A549 treated with Hydrocortisone at 1 μM for 4 hours (cell line): ENCODE measurements at places on chromosomes 13 and 19. TPM values are rescaled to one million over a fixed set of nuclear protein-coding genes. Genes with fewer than 3 reads are reported as not detected.

ADM5 gene
- total RNA-seq: 3.1 to 6.1 TPM (median 5.4 TPM) in 5 replicates

ZNF541 gene
- not detected in 5 replicates for total RNA-seq

HPN gene
- total RNA-seq: 0.06 to 0.20 TPM (median 0.20 TPM) in 3 of 5 replicates, not detected in the others

PGLYRP2 gene
- 0.10 TPM in 1 of 5 replicates, not detected in the others for total RNA-seq

SCGB2B2 gene
- 0.06 to 0.10 TPM (median 0.08 TPM) in 3 of 5 replicates, not detected in the others for total RNA-seq

GPR12 gene
- not detected in 5 replicates for total RNA-seq

TMEM255B gene
- total RNA-seq: 0.54 to 1.0 TPM (median 0.87 TPM) in 5 replicates

CLEC11A gene
- 4.9 to 10.7 TPM (median 9.7 TPM) in 5 replicates for total RNA-seq

SERP2 gene
- not detected in 5 replicates for total RNA-seq

KIR3DL2 gene
- 0.06 TPM in 1 of 5 replicates, not detected in the others for total RNA-seq

SOHLH2 gene
- total RNA-seq: not detected in 5 replicates

B3GNT8 gene
- 0.09 to 0.33 TPM (median 0.12 TPM) in 4 of 5 replicates, not detected in the other for total RNA-seq

HSD17B14 gene
- 12.0 to 17.2 TPM (median 13.8 TPM) in 5 replicates for total RNA-seq

NTF4 gene
- total RNA-seq: 0.24 to 0.99 TPM (median 0.45 TPM) in 5 replicates

PEG3 gene
- total RNA-seq: not detected in 5 replicates

HCST gene
- total RNA-seq: 0.29 to 0.79 TPM (median 0.46 TPM) in 4 of 5 replicates, not detected in the other

PABPC3 gene
- 0.12 to 0.17 TPM (median 0.15 TPM) in 5 replicates for total RNA-seq

LENG9 gene
- total RNA-seq: 4.7 to 7.9 TPM (median 6.6 TPM) in 5 replicates

TEX29 gene
- total RNA-seq: 0.17 to 0.32 TPM (median 0.18 TPM) in 3 of 5 replicates, not detected in the others

SMIM17 gene
- 0.10 TPM in 1 of 5 replicates, not detected in the others for total RNA-seq

RNF113B gene
- total RNA-seq: not detected in 5 replicates

PLIN4 gene
- 0.10 to 0.16 TPM (median 0.12 TPM) in 5 replicates for total RNA-seq

FCER2 gene
- not detected in 5 replicates for total RNA-seq

FUT6 gene
- not detected in 5 replicates for total RNA-seq

VSTM2B gene
- not detected in 5 replicates for total RNA-seq

NKPD1 gene
- total RNA-seq: 0.56 to 0.90 TPM (median 0.77 TPM) in 5 replicates

SHC2 gene
- 0.77 to 1.5 TPM (median 0.99 TPM) in 5 replicates for total RNA-seq

VSIG10L gene
- total RNA-seq: 11.6 to 16.8 TPM (median 14.1 TPM) in 5 replicates

MYH14 gene
- total RNA-seq: 5.4 to 6.5 TPM (median 6.2 TPM) in 5 replicates

APOE gene
- 11.7 to 21.1 TPM (median 12.6 TPM) in 5 replicates for total RNA-seq

ZNF845 gene
- total RNA-seq: 3.1 to 5.0 TPM (median 3.6 TPM) in 5 replicates

NBEA gene
- total RNA-seq: 1.3 to 2.7 TPM (median 1.9 TPM) in 5 replicates

CD33 gene
- 0.14 to 0.22 TPM in 2 of 5 replicates, not detected in the others for total RNA-seq

IL4I1 gene
- total RNA-seq: 0.58 to 1.0 TPM (median 0.66 TPM) in 5 replicates

OBI1 gene
- 7.6 to 11.6 TPM (median 8.1 TPM) in 5 replicates for total RNA-seq

FUT3 gene
- 0.05 to 0.06 TPM in 2 of 5 replicates, not detected in the others for total RNA-seq

NFIX gene
- total RNA-seq: 2.7 to 4.4 TPM (median 4.3 TPM) in 5 replicates

AMER2 gene
- not detected in 5 replicates for total RNA-seq

FFAR2 gene
- total RNA-seq: not detected in 5 replicates

ZDHHC20 gene
- 11.6 to 21.3 TPM (median 17.7 TPM) in 5 replicates for total RNA-seq

IQCN gene
- total RNA-seq: 0.58 to 1.0 TPM (median 0.78 TPM) in 5 replicates

NCR1 gene
- not detected in 5 replicates for total RNA-seq

ISYNA1 gene
- 25.7 to 42.9 TPM (median 40.8 TPM) in 5 replicates for total RNA-seq

SRRM5 gene
- total RNA-seq: 0.71 to 0.94 TPM (median 0.84 TPM) in 5 replicates

CTXN1 gene
- 7.7 to 21.3 TPM (median 20.5 TPM) in 5 replicates for total RNA-seq

HAUS8 gene
- total RNA-seq: 12.3 to 14.3 TPM (median 12.5 TPM) in 5 replicates

URAD gene
- total RNA-seq: not detected in 5 replicates

ZNF547 gene
- 1.0 to 2.5 TPM (median 1.4 TPM) in 5 replicates for total RNA-seq

CILP2 gene
- total RNA-seq: 0.13 to 0.38 TPM (median 0.21 TPM) in 5 replicates
